ENCODE measurements at places on chromosomes 7 and 10.

DNA sequence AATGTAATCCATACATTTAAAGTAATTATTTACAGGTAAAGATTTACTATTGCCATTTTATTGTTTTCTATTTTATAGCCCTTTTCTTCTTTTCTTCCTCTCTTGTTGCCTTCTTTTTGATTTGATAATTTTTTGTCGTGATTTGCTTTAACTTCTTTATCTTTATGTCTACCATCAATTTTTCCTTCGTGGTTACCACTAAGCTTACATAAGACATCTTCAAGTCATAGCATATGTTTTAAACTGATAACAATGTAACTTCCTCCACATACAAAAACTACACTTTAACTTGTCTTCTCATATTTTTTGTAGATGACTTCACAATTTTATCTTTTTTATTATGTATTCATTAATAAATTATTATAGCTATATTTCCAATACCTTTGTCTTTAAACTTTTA lies 316.6 kb downstream of the PLXDC2 start:
- no peak for DNase-seq

GRCh38 chr7:40542982-40543741 lies 408.4 kb downstream of the SUGCT start:
- DNase-seq: no peak

DNA sequence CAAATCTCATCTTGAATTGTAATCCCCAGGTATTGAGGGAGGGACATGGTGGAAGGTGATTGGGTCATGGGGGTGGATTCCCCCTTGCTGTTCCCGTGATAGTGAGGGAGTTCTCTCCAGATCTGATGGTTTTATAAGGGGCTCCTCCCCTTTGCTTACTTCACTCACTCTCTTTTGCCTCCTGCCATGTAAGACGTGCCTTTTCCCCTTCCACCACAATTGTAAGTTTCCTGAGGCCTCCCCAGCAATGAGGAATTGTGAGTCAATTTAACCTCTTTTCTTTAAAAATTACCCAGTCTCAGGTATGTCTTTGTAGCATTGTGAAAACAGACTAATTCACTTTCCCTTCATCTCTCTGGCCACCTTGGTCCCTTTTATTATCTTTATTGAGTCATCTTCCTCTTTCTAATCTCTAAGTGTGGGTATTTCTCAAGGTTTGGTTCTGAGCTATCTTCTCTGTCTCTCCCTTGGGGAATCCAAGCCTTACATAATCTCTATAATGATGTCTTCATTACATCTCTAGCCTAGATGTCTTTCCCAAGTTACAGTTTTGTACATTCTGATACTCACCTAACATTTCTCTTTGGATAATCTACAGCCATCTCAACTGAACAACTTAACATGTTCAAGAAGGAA lies 99.1 kb upstream of the JCAD start:
- DNase-seq: no peak

DNA sequence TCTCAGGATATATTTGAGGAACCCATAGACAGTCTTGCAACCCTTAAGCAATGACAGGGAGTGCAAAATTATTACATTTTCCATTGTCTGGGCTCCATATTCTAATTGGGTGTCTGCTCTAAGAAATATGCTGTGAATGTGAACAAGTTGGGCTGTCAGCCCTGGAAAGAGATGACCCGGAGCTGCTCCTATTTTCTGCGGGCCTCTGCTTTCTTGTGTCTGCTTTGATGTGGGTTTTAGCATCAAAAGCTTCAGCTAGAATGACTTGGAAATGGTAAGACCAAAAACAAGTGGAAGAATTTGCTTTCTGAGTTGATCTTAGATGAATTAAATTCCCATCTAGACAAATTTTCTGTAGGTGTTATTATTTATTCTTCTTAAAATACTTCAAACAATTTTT lies 343.6 kb upstream of the IGFBP3 start:
- DNase-seq: no peak

- no peak for DNase-seq
These were observed 95.3 kb downstream of the LRRC4 start for GRCh38 chr7:127935847-127936376.

DNA sequence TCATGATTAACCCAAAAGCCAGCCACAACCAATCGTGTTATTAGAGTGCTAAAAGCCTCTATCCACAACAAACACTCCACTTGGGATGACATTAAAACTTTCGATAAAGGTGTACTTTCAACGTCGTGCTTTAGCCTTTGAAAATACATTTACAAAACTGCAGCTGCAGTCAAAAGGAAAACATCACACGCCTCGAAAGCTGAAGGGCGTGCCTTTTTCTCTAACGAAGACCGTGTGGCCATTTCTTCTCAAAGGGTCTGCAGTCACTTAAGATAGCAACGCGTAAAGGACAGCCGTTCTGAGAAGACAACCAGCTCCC lies 1.1 kb downstream of the ARHGAP12 start:
- no peak for DNase-seq

DNA sequence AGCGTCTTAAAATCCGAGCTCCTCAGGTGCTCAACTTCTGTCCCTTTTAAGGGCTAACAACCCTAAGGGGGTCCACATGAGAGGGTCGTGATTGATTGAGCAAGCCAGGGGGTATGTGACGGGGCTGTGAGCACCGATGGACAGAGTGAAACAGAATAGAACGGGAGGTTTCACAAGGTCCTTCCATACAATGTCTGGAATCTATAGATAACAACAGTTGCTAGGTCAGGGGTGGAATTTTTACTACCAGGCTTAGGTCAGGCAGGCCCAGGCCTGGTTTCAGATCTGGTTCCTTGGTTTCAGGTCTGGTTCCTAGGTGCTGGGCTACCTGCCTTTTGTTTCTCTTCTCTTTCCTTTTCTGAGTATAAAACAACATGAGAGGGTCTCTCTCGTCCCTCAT lies 80.9 kb downstream of the PTN start:
- DNase-seq: no peak

Measured in stimulated activated CD4-positive, alpha-beta T cell treated with anti-CD3 and anti-CD28 coated beads, Interleukin-4, amount 100 ng/mL, for 1 hour (primary cell).